Mammary epithelial cell (primary cell): ENCODE measurements at places on chromosomes 16 and 17.
A peak's percentile ranks its signal among the peaks of the same experiment; 100 is the strongest.

DNA sequence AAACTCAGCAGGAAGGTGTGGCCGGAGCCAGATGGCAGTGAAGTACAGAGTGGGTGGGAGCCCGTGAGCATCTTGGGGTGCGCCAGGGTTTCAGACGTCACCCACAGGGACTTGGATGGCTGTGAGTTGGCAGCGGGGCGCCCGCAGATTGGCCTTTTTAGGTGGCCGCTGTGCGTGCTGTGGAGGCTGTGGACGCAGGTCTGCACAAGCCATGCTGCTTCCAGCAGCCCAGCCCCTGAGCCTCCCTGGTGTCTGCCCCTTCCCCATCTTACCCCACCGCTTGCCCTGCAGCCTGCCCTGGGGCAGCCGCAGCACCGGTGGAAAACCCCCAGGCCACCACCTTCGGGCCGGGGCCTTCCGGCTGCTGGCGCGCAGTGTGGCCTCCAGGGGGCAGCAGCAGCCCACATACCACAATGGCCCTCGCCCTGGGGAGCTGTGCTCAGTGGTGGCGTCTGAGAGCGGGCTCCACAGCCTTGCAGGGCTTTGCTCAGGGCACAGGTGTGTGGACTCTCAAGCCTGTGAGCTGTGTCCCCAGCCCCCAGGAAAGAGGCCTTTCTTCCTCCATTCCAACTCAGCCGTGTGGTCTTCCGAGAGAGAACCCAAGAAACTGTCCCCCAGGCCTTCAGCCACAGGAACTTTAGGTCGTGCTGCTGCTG, 11.8 kb downstream of the ENDOV start:
- DNase-seq: peak; percentile 46

DNA sequence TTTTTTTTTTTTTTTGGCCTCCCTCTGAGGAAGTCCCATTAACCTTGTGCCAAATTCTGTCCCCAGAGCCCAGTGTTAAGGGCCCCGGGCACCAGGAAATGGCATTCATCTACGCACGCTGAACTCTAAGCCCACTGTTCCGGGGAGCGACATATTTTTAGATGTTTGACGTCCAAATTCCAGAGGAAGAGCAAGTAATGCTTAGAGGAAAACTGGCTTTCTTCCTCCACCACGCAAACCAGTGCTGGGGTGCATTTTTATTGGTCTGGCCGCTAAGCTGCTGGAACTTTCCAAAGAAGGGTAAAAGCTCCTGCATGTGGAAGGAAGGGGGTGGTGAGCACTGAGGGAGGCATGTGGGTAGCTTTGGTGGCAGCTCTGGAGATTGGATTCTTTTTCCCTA, 8.3 kb downstream of the WFDC1 start:
- DNase-seq: no peak

GRCh38 chr16:29158785-29159184, 173.9 kb downstream of the LAT start:
- DNase-seq: no peak

DNA sequence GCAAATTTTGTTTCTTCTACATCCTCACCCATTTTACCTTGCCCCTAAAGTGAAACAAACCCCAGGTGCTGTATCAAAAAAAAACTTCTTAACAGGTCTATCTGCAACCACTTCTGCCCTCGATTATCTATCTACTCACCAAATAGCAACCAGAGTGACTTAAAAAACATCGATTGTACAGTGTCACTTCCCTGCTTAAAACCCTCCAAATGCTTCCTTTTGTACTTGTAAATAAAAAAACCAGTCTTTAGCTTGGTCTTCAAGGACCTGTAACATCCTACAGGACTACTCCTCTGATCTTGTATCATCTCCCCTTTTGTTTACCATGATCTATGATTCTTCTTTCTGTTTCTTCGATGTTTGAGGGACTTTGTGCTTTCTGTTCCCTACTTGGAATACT, 82.7 kb upstream of the CORO6 start:
- no peak for DNase-seq

DNA sequence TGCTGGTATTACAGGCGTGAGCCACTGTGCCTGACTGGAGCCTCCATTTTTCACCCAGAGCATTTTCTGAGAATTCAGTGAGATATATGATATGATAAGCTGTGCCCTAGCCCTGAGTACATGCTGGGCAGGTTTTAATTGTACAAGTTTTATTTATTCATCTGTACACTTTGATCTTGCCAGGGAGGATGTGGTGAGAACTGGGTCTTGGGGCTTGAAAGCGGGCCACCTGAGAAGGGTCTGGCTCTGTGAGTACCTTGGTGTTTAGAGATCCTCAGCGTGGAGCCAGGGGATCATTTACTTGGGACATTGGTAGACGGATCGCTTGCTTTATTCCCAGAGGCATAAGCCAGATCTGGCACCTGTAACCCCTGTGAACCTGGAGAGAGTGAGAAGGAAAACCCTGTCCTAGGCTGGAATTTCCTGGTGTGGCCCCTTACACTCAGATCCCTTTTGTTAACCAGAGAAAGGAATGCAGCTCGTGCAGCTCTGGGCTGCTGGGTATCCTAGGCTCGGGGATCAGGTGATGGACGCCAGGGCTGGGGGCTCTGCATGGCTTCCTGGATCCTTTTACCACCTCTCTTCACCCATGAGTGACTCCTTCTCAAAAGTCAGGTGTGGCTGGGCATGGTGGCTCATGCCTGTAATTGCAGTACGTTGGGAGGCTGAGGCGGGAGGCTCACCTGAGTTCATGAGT, 91.9 kb downstream of the ABCC1 start:
- DNase-seq: no peak

DNA sequence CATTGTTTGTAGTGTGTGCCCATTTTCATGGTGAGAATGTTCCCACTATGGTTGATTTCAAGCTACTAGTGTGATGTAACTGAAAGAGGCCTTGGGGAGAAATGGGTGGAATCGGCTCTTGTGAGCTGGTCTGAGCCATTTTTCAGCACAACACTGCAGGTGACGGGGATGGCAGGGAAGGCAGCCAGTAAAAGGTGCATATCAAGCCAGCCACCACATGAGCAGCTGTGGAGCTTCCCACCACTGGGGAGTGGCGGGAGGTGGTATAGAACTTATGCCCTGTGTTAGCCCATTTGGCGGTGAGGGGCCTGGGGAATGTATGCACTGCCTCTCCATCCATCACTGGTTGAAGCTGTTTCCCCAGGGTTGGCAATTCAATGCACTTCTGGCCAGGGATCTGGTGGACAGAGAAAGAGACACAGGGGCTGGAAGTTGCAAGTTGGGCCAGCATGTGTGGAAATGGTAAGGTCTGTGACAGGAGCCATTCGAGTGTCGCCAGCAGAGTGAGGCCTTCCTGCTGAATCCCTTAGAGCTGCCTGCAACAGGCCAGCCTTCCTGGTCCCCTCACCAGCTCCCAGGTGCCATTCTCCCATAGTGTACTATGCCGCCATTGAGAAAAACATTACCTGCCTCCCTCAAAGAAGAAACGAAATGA, 31.7 kb upstream of the BRD7 start:
- DNase-seq: no peak

GRCh38 chr17:83193336-83194185, 114.2 kb downstream of the METRNL start:
- peak; percentile 72 for DNase-seq

- no peak for DNase-seq
Measured at GRCh38 chr16:61798741-61799140, 237.5 kb downstream of the CDH8 start.

DNA sequence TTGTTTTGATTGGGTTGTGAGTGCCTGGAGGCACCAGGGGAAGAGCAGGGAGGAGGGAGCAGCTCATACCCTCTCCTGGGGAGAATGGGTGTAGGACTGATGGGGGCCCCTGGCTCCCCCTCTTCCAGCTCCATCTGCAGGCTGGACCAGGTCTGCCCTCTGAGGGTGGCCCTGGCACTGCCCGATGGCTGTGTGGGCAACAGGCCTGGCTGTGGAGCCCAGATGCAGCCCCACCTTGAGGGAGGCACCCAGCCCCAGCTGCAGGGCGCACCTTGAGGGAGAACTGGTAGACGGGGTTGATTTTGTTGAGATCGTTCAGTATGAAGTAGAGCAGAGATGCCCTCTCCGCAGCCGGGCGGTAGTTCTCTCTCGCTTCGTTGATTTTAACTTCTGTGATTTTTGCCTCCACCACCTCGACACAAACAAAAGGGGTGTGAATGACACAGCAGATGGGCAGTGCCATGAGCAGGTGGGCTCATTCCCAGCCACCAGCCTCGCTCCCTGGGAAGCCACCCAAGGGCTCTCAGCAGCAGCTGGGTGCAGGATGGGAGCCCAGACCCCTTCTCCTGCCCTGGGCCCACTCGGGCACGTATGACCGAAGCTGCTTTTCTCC, 71.6 kb downstream of the PGS1 start:
- no peak for DNase-seq

GRCh38 chr17:18990331-18990730, 14.2 kb downstream of the FAM83G start:
- no peak for DNase-seq

DNA sequence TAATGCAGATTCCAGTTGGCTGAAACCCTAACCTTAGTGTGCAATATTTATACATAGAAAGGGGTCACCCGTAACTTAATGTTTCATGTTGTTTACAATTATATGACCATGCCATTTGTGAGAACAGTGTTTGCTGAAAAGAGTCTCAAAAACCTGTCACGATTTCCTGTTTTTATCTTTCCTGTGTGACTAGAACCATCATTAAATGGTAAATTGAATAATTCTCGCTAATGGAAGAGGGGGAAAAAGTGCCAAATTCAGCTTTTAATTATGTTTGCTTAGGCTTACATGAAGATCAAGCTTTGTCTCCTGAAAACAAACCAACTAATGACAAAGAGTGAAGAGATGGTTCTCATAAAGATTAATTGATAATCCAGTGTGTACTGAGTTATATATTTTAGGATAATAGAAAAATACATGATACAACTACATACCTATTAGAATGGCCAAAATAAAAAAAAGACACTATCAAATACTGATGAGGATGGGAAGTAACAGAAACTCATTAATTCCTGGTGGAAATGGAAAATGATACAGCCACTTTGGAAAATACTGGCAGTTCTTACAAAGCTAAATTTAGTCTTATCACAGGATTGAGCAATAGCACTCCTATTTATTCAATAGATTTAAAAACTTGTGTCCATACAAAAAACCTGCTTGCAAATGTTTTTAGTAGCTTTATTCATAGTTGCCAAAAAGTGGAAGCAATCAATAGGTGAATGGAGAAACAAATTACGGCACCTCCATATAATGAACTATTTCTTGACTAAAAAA, 141.7 kb downstream of the CDK5R1 start:
- no peak for DNase-seq

DNA sequence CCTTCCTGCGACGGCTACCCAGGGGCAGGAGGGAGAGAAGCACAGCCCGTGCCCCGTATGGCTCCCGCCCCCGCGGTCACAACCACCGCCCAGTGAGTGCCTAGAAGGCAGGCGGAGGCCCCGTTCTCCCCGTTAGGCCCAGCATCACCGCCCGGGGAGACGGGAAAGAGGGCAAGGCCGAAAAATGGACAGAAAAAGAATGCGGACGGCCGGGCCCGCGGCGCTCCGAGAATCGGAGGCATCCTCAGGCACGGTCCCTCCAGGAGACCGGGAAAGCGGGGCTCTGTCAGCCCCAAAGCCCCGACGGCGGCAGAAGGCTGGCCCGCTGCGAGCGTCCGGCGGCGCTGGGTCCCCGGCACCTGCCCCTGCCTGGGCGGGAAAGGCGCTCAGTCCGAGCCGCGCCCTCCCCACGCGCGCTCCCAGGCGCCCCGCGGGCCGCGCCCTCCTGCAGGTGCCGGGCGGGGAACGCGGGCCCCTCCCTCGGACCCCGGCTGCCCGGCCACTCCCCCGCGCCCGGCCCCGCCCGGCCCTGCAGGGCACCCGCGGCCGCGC, 407 bp downstream of the MCRIP1 start:
- DNase-seq: peak; percentile 37

DNA sequence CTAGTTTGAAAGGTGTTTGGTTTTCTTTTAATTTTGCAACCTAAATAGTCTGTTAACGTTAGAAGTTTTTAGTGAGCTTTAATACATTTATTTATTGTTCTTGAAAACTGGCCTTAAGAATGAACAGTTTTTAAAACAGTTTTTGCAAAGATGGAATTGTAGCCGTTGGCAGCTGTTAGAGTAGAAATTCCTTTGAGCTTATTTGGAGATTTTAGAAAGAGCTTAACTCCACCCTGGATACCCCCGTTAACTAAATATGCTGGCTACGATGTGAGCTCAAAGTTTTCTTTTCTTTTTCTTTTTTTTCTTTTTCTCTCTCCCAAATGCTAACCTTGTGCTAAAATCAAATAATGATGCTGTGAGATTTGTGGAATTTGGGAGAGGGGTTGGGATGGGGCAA, 75.2 kb downstream of the COX10 start:
- no peak for DNase-seq

- no peak for DNase-seq
Measured at GRCh38 chr16:79430191-79430678, 170.3 kb downstream of the MAF start.

- DNase-seq: no peak
Measured at GRCh38 chr17:32835291-32835761, 41.6 kb downstream of the MYO1D start.

- DNase-seq: peak; percentile 87
Measured at GRCh38 chr17:55458978-55459377, 37.3 kb upstream of the MMD start.

GRCh38 chr16:47392081-47392480, 68.8 kb downstream of the ITFG1 start:
- peak; percentile 57 for DNase-seq
